Epithelial cell of alveolus of lung (primary cell): ENCODE measurements at places on chromosomes 1 and 21. TPM values are rescaled to one million over a fixed set of nuclear protein-coding genes. Genes with fewer than 3 reads are reported as not detected.

Gene SLFNL1
- total RNA-seq: 0.39 and 1.4 TPM in 2 replicates

Gene NHLH1
- total RNA-seq: not detected in 2 replicates

Gene DAB1
- total RNA-seq: not detected in 2 replicates

Gene KRTCAP2
- 133 and 203 TPM in 2 replicates for total RNA-seq

Gene PLA2G4A
- 5.7 and 5.9 TPM in 2 replicates for total RNA-seq

Gene LCE6A
- total RNA-seq: not detected in 2 replicates

Gene ERG
- total RNA-seq: 0.26 and 0.32 TPM in 2 replicates

Gene ARHGEF11
- 12.2 and 24.7 TPM in 2 replicates for total RNA-seq

Gene CHRM3
- total RNA-seq: 0.13 and 3.8 TPM in 2 replicates

Gene APOBEC4
- not detected in 2 replicates for total RNA-seq

Gene SLAMF9
- 0.91 TPM in 1 of 2 replicates, not detected in the other for total RNA-seq

Gene UBE2J2
- 54.6 and 59.0 TPM in 2 replicates for total RNA-seq

Gene PGLYRP4
- not detected in 2 replicates for total RNA-seq

Gene WNT3A
- not detected in 2 replicates for total RNA-seq

Gene GNG5
- total RNA-seq: 85.3 and 89.1 TPM in 2 replicates

Gene IL12RB2
- total RNA-seq: not detected in 2 replicates

Gene IL10RB
- 29.3 and 49.9 TPM in 2 replicates for total RNA-seq

Gene SLC9C2
- total RNA-seq: not detected in 2 replicates

Gene COL9A2
- total RNA-seq: 3.4 and 10.5 TPM in 2 replicates

Gene ADAMTS1
- total RNA-seq: 15.6 and 334 TPM in 2 replicates

Gene CYB561D1
- total RNA-seq: 3.5 and 5.1 TPM in 2 replicates

Gene CYP4Z1
- not detected in 2 replicates for total RNA-seq

Gene CAPN8
- 0.26 TPM in 1 of 2 replicates, not detected in the other for total RNA-seq

Gene ASTN1
- total RNA-seq: 0.32 and 0.52 TPM in 2 replicates

Gene SPATA46
- total RNA-seq: not detected in 2 replicates

Gene OR2C3
- not detected in 2 replicates for total RNA-seq

Gene KPRP
- total RNA-seq: not detected in 2 replicates
